ENCODE measurements at places on chromosomes 3 and 15. TPM values are rescaled to one million over a fixed set of nuclear protein-coding genes. Genes with fewer than 3 reads are reported as not detected.

DNA sequence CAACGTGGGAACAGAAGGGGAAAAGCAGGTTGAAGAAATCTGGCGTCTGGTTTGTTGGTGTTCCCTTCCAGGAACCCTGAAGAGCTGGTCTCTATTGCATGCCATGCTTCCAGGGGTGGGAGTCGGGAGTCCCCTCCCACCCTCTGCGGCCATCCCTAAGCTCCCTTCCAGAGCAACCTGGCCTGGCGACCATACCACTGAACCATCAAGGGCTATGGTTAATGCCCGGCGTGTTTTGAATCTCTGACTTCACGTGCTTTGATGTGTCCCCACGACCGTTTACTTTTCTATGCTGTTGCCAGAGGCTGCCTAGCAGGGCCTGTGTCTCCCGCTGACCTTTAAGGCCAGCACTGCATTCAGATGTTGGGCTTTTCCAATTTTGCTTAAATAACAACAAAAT, 696 bp upstream of the SNRK start:
- no peak for DNase-seq

- no peak for DNase-seq
These were observed 181.6 kb downstream of the CFAP20DC start for GRCh38 chr3:58868097-58868779.

DNA sequence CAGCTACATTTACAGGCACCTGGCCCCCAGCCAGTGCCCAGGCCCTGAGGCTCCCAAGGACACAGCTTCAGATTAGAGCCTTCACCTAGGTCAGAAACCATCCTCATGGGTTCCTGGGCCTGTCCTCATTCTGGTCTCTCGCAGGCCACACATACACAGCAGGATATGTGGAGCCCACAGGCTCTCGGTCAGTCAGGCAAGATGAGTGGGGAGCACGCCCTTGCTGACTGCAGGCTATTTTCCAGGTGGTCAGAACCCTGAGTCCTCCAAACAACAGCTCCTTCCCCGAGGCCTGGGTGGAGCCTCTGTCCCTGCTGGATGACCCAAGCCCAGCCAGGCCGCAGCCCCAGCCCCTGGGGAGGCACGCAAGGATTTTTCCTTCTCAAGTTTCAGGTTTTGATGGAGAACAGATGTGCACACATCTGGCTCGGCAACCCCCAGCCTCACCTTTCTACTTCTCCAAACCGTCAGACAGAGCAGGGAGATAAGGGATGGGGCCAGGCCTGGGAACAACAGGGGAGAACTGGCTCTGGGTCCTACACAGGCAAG, 1.6 kb downstream of the STRA6 start:
- no peak for DNase-seq

Gene SATB1
- total RNA-seq: 12.1 TPM

- DNase-seq: no peak
These were observed 79.9 kb upstream of the SATB1 start for GRCh38 chr3:18505056-18505455.

DNA sequence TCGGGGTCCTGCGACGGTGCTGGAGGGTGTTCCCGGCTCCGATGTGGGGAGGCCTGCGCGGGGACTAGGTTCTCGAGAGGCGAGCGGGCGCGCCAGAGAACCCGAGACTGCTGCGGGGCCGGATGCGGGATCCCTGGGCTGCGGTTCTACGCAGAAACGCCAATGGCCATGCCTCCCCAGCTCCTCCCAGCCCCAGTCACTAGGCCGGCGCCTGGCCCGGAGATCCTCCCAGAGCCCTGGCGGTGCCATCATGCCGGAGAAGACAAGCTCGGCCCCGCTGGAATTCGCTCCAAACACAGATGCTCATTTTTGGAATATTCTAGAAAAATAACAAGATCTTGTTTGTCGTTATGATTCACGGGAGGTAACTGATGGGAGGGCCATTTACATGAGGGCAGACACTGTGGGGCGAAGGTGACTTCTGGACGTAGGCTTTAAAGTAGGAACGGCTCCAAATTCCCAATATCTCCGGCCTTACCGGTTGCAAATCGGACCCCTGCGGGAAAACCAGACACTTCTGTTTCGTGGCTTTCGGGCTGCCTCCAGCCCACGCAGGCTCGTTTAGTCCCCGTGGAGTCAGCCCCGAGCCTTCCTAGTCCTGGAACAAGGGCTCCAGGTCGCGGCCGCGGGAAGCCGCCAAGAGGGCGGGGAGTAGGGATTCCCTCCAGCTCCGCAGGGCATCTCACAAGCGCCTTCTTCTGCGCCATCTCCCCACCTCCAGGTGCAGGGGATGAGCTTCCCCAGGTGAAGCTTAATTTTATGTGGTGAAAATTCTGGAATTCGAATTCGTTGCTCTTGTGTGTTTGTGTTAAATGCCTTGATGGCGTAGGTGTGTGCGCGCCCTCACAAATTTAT, 74.8 kb upstream of the POLG start:
- DNase-seq: no peak

- no peak for DNase-seq
These were observed 208.0 kb upstream of the MME start for GRCh38 chr3:154872074-154872473.

- peak; percentile 89 for DNase-seq
These were observed 208.7 kb downstream of the MECOM start for GRCh38 chr3:169454823-169455222.

Gene POLQ
- total RNA-seq: 3.9 TPM

Gene PLA2G4E
- not detected for total RNA-seq

DNA sequence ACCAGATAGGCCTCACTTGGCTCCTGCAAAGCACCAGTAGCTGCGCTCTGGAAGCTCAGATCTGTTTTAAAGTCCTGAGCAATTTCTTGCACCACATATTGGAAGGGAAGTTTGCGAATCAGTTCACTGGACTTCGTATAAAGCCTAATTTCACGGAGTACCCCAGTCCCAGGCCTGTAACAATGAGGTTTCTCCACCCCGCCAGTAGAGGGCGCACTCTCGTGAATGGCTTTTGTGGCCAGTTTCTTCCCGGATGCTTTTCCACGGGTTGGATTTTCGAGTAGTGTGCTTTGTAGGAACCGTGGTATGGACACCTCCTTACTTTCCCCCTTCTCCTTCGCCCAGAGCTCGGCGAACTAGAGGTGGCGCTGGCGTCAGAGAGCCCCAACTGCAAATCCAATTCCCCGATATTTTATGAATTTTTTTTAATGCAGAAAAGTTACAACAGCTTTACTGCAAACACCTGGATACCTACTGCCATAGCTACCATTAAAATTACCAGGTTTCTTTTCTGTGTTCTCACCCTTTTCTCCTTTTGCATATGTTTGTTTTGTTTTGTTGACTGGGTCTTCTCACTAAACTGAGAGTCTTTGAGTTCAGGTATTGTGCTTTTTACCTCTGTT, 13.3 kb downstream of the RARB start:
- no peak for DNase-seq

GRCh38 chr3:59938828-59939227, 889.0 kb upstream of the CFAP20DC start:
- DNase-seq: no peak

GRCh38 chr3:179671747-179672242, 19.0 kb downstream of the USP13 start:
- peak; percentile 100 for DNase-seq

GRCh38 chr15:61175024-61175423, 54.1 kb downstream of the RORA start:
- DNase-seq: no peak

DNA sequence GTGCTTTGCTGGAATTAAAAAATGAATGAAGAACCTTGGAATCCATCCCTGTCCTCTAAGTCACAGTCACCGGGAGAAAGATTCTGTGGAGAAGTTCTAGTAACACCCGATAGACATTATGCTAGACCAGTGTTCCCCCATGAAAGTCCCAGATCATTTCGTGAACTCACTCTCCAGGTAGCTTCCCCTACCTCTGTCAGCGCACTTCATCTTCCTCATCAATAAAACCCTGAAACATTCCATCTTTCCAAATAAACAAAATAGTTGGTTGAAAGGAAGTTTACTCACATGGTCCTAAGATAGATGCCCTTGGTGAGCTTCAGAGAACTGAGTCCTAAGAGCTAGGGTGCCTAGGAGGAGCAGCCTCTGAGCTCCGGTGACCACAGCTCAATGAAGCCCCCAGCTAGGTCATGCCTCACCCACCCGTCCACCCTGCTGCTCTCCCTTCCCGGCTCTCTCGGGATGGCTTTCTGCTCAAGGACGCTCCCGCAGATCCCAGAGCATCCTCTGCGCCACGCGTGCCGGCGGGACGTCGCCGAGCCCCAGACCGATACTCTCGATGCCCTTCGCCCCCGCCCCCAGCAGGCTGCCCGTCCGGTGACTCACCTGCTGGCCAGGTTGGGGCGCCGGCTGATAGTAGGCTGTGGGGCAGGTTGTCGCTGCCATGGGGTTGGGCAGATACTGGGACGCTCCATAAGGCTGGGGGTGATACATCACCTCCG, 776 bp downstream of the VGLL3 start:
- DNase-seq: no peak

Gene CHRNA5
- total RNA-seq: 4.6 TPM

Gene EPHA3
- 0.14 TPM for total RNA-seq

DNA sequence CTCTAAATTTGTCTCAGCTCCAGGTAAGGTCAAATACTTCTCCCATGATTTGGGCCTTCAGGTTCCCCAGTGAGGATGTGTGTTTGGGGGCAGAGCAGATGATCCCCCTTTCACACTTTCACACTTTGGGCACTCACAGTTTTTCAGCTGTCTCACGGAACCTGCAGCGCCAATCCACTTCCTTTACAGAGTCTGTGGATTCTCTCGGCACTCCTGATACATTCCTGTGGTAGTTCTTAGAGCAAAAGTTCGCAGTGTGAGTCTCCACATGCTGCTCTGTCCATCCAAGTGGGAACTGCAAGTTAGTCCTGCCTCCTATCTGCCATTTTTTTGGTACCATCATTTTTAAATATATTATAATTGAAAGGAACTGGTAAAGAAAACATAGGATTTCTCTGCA, 20.2 kb upstream of the CPOX start:
- no peak for DNase-seq

DNA sequence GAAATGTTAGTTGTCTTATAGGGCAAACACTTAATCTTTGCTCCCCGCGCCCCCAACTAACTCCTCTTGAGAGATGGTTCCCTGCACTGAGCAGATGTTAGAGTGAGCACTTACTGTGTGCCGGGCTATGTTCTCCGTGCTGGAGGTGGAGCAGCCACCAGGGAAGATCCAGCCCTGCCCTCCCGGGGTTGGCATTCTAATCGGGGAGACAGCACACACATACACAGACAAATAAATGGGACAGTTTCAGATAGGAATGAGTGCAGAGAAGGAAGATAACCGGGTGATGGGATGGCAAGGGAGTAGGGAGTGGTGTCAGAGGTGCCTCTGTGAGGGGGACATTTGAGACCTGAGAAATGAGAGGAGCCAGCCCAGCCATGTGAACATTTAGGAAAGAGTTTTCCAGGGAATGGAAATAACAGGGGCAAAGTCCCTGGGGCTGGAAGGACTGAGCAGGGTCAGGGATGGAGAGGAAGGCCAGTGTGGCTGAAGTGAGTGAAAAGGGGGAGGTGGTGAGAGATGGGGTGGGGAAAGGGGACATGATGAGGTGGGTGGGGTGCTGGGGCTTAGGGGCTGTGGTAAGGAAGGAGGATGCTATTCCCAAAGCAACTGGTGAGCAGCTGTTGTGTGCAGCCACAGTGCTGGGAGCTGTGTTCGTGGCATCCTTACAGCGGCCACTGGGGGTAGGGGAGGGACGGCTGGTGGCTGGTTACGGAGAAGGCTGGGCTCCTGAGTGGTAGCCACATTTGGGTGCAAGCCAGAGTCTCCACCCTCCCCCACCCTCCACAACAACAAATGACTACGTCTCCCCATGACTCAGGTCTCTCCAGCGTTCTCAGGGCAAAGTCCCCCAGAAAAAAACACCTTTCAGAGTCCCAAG, 15.4 kb upstream of the FGD5 start:
- DNase-seq: peak; percentile 91

GRCh38 chr3:46112296-46112695, 85.0 kb upstream of the XCR1 start:
- DNase-seq: no peak

DNA sequence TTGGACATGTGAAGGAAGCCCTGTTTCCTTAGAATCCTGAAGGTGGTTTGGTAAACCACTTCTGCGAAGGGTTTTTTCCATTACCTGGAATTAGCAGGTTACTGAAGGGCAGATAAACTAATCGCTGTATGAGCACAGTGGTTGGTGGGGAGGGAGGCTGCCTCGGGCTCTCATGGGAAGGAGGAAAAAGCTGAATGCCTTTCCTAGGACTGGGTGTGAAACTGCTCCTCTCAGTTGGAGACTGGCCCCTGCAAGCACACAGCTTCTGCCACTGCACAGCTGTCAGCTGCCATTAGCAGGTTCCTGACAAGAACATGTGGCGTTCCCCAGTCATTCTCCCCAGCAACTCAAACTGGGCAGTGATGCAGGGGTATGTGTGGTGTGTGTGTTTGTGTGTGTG, 376.3 kb downstream of the GAP43 start:
- no peak for DNase-seq

Gene FANCD2
- total RNA-seq: 37.2 TPM

GRCh38 chr15:88144921-88145653, 111.5 kb downstream of the NTRK3 start:
- DNase-seq: no peak

DNA sequence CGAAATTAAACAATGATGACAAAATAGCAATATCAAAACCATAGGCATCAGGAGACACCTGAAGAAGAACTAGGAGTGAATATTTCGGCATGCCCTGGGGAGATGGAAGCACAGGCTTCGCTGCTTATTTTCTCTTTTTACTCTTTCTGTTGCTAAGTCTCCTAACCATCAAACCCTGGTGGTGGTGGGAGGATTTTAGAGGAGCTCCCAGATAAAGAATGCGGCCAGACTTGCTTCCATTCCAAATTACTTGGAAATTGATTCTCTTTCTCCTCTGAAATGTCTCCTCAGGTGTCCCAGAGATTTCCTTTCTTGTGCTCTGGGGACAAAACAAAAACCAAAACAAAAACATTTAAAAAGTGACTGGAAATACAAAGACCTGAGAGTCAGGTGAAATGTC, 243.0 kb downstream of the KBTBD8 start:
- DNase-seq: no peak

Gene STAB1
- total RNA-seq: 464 TPM

DNA sequence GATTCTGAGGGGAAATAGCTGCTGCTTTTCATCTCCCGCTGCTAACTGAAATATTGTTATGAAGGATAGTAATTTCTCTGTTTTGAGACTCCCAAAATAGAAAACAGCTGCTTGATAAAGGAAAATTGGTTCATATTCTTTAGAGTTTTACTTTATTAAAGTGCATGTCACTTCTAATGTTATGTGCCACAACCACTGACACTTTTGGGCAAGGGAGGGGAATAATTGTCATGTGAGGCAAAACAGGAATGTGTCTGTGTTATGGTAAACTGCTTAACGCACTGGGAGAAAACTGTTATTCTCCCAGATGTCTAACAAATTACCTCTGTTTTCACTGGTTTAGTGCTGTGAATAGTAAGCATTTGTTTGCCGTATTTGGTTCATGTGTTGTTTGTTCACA, 201.6 kb downstream of the PDZRN3 start:
- no peak for DNase-seq

DNA sequence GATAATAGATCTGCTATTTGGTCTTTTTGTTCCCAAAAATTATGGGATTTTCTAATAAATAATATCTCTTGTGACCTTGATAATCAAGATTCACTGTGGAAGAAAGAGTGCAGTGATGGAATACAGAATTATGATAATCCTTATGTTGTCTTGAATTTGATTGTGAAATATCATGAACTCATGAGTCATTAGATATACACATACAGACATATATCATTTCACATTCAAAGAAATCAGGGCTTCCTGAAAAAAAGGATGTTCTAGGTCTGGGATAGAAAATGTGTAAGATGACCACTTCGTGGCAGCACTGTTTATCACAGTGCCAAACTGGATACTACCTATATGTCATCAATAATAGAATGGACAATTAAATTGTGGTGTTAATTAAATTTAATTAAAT, 97.7 kb downstream of the DPH6 start:
- no peak for DNase-seq

GRCh38 chr3:101219842-101220560, 100.4 kb downstream of the IMPG2 start:
- DNase-seq: no peak

Gene AADACL2
- total RNA-seq: not detected

Data from dermis blood vessel endothelial cell (primary cell).